Fibroblast of skin of right biceps (primary cell): ENCODE measurements at places on chromosomes 1 and 21.
A peak's percentile ranks its signal among the peaks of the same experiment; 100 is the strongest.

DNA sequence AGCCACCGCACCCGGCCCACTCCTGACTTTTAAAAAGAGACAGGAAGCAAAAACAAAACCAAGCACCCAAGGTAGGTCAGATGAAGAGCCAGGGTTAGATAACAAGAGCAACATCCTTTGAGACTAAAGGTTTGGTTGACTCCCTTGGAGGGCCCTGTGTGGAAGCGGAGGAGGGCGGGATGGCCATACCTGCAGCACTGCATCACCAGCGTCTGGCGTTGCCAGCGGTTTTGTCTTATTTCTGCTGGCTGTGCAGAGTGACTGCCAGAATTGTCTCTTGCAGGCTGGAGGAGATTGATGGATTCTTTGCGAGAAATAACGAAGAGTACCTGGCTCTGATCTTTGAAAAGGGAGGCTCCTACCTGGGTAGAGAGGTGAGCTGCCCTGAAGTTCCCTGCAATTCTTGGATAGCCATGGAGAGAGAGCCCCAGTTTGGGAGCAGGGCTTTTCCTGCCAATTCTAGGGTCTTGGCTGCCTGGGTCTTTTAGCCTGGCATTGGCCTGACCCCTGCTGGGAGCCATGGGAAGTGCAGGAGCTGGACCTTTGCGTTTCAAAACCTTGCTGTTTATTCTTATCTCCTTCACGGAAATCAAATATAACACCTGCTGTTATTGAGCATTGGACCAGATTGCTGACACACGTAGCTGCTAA is 24.0 kb downstream of the QSOX1 start:
- DNase-seq = peak; percentile 51

GRCh38 chr1:232439011-232439410 is 190.9 kb downstream of the SIPA1L2 start:
- DNase-seq = no peak

DNA sequence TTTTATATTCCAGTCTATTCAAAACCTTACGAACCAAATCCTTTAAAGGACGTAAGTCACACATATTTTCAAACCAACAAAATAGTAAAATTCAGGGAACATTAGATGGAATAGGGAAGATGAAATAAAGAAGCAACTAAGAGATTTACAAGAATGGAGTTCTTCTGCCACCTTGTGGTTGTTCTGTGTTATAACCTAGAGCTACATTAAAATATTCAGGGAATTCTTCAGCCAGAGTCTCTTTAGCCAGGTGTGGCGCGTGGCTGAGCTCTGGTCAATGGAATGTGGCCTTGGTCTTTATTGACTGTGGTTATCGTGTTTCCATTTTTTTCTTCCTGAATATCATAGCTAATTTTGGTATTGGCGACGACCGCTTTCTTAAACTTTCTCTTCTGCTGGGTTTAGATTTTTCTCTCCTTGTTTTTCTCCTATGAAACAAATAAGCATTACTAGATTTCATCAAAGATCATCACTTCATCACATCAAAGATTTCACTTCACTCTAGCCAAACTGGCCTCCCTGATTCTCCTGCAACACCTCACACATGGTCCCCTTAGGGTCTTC is 221.3 kb downstream of the MRPL39 start:
- peak; percentile 70 for DNase-seq

- DNase-seq = peak; percentile 57
Measured at GRCh38 chr1:85220756-85221201, 20.0 kb upstream of the SYDE2 start.

DNA sequence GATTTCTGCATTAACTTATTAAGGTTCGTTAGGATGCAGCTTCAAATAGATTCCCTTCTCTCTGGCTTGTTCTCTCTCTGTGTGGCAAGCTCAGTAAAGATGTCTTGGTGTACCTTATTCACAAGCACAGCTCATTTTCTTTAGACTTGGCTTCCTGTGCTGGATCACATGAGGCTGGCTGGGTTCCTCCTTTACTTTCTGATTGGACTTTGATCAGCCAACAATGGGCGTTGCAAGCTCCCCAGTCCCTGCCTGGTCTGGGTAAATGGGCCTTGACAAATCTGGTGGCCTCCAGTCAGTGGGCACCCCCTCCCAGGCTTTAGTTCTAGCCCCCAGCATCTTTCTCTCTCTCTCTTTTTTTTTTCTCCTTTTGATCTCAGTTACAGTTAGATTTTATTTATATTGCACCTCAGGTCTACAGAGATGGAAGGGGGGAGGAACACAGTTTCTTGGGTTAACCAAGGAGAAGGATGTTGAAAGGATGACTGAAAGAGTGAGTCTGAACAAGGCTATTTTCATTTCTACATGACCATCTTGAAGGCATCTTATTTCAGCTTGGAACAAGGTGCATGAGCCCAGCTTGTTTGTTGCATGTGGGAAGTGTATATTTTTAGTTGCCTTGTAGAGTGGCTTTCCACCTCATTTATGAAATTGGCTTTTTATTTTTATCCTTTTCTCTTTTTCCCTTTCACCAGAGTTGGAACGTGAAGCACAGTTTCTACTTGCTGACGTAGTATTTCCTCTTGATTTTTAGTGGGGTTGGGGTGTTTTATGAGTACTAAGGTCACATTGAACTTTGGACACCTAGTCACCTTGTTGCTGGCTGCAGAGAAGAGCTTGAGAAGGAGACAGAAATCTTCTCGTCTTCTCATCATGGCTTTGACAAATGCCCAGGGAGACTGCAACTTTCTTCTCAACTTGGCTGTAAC is 77.1 kb downstream of the PBX1 start:
- no peak for DNase-seq

GRCh38 chr1:113197719-113198330 is 124.8 kb downstream of the LRIG2 start:
- no peak for DNase-seq

GRCh38 chr1:184882957-184883815 is 91.1 kb downstream of the NIBAN1 start:
- no peak for DNase-seq
